NCI-H1417 treated with DMSO at 0.1 percent for 48 hours (cell line): ENCODE measurements at places on chromosomes 1 and 21.

GRCh38 chr1:151992303-151993083, 1.2 kb downstream of the S100A10 start:
- DNase-seq: no peak

DNA sequence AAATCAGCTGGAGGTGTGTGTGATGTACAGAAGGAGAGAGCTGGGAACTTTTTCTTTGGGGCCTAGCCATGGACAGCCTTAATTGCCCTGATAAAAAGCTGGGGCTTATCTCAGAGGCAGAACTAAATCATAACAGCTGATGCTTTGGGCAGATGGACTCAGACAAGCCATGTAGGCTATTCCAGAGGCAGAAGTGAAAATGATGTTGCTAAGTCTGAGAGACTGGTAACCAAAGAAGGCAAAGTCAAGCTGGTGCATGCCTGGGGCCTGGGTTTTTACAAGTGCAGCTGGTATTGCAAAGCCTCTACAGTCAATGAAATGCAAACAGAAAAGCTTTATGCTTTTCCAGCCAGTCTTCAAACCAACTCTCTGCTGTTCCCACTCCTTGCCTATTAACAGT, 39.0 kb upstream of the LMX1A start:
- no peak for DNase-seq

- no peak for DNase-seq
Measured at GRCh38 chr1:27144920-27145661, 9.8 kb downstream of the SLC9A1 start.

DNA sequence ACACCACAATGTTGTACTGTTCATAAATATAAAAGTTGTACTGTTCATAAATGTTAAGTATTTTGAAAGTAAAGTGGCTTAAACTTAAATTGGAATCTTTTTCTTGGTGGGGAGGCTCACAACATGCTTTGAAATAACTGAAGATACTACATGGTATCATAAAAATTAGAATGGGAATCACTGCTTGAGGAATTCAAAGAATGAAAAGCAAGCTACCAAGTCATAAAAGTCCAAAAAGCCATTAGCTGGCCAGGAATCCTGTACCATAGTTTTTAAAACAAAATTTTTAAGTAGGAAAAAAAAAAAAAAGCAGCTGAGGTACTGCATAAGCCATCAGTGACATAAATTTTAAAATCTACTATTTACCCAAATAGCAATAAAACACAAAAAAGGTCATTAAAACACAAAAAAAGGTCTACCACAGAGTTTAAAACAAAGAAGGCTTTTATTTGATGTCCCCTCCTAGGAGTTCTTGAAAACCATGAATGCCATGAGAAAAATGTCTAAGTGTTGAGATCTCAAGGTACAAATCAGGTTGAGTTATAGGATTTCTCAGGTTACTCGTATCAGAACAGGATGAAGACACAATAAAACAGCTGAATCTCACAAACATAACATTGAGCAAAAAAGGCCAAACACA, 8.6 kb downstream of the ZZZ3 start:
- DNase-seq: no peak

GRCh38 chr1:117268535-117269455, 58.1 kb upstream of the VTCN1 start:
- DNase-seq: no peak

GRCh38 chr21:45384656-45385548, 20.1 kb upstream of the COL18A1 start:
- no peak for DNase-seq

DNA sequence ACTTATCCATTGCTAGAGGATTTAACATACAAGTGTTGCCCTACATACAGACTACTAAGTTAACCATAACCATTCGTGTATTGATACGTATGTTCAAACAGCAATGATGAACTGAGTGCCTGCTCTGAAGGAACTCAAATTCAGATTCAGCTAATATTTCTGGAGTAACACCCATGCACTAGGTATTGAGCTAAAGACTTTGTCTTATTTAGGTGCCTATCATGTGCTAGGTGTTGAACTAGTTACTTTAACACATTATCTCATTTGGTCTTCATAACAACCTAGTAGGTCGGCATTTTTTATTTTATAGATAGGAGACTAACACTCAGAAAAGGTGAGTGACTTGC, 160.0 kb downstream of the LTN1 start:
- DNase-seq: no peak

GRCh38 chr21:45482899-45483821, 59.1 kb downstream of the SLC19A1 start:
- DNase-seq: no peak

DNA sequence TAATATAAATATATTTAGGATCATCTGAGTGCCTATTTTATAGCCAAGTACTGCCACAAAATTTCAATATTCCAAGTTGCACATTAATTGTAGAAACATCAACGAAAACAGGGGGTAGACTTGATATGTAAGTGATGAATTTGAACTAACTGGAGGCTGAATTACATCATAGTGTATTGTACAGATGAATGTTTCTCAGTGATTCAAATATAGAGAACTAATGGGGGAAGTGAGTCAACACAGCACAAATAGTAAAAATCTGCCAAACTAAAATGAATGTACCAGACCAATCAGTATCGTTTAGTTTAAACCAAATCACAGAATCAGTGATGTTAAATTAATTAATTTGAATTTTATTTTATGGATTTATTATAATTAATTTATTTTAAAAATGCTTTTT, 42.8 kb downstream of the RTCA start:
- DNase-seq: no peak

DNA sequence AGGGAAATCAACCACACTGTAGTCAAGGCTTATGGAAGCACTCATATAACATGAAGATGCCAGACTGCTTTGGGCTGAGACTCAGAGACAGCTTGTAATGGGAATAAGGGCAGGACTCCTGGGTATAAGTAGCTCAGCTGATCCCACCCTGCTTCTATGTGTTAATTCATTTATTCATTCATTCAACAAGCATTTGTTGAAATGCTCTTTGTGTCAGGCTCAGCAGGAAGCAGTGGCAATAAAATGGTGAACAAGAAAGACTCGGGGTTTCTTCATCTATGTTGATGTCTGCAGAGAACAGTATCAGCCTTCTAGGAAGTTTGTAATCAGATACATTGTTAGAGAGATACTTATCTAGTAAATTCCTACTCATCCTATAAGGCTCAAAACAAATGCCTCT, 145.5 kb upstream of the DMRTA2 start:
- no peak for DNase-seq

DNA sequence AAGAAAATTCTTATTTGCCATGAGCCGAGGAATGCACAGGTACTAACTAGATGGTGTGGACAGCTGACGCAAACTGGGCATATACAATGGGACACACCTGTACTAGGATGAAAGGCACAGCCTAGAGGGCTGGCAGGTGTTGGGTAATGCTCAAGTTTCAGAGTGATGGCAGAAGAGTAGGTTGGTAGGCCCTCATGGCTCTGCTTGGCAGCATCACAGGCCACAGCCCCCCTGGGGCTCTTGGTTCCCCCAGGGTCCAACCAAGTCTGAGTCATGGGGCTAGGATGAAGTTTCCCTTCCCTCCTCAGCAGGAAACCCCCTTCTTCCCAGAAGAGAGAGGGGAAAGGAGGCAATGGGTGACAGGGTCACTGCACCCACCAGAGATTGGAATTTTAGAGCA, 35.2 kb downstream of the SPEN start:
- DNase-seq: no peak

GRCh38 chr1:245110406-245110805, 44.4 kb upstream of the KIF26B start:
- DNase-seq: no peak

DNA sequence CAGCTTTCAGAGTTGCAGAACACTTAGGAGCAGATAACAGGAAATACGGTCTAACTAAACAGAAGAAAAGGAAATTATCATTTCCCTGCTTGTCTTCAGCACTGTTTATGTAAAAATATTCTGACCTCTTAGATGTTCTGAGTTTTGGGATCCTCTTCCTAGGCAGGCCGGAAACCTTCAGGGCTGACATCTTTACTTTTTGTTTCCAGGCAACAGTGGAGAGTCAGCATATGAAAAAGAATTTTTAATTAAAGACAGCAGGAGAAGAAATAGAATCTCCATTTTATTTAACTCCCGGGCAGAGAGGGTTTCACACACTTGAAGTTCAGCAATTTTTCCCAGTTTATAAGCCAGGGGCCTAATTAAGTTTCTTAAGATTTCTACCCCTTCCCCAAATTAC, 5.1 kb upstream of the RIPPLY3 start:
- no peak for DNase-seq

DNA sequence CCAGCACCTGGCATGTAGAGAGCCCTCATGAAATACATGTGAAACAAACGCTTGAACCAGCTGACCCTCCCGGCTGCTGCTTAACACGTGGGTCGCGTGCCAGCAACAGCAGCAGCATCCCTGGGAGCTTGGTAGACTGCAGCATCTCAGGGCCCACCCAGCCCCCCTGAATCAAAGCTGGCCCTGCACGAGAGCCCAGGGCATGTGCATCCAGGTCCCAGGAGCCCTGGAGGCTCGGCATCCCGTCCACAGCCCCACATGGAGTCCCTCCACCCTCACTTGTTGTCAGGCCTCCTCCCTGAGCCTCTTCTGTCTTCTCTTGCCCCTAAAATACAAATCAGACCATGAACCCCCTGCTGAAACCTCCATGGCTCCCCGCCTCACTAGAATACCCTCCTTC, 123.1 kb downstream of the MATN1 start:
- DNase-seq: no peak
